ENCODE measurements at places on chromosomes 1 and 21.
A peak's percentile ranks its signal among the peaks of the same experiment; 100 is the strongest.

DNA sequence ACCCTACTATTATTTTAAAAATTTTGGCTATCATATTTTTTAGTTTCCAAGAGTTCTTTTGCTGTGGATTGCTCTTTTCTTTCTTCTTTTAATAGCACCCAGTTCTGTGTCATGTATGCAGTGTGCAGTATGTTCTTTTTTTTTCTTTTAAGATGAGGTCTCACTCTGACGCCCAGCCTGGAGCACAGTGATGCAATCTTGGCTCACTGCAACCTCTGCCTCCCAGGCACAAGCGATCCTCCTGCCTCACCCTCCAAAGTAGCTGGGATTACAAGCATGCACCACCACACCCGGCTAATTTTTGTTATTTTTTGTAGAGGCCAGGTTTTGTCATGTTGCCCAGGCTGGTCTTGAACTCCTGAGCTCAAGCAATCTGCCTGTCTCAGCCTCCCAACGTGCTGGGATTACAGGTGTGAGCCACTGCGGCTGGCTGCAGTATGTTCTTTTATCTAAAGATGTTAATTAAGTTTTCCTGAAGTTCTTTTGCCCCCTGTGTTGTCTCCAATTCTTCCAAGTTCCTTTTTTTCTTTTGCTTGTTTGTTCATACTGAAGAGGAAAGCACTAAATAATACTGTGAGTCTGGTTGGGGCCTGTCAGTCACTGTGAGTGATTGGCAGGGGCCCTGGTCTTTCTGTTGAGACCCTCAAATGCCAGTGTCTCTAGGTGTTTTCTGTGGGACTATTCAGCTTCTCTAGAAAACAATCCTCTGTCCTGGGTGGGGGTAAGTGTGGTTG, 17.5 kb upstream of the TTC22 start:
- DNase-seq = no peak

- no peak for DNase-seq
Observed at GRCh38 chr1:184492536-184492935, 105.7 kb downstream of the C1orf21 start.

DNA sequence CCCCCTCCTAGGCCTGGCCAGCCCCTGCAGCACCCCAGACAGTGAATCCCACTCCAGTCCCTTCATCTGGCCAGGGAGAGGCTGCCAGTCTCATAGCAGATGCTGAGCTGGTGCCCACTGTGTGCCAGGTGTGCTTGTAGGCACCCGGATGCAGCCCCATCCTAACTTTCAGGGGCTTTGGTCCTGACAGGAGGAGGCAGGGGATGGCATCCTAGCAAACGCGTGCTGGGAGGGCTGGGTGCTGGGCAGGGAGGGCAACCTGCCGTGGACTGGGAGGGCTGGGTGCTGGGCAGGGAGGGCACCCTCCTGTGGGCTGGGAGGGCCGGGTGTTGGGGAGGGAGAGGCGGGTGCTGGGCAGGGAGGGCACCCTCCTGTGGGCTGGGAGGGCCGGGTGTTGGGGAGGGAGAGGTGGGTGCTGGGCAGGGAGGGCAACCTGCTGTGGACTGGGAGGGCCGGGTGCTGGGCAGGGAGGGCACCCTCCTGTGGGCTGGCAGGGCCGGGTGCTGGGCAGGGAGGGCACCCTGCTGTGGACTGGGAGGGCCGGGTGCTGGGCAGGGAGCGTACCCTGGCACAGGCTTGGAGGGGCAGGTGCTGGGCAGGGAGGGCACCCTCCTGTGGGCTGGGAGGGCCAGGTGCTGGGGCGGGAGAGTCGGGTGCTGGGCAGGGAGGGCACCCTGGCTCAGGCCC, 35.3 kb downstream of the SLC19A1 start:
- no peak for DNase-seq

- no peak for DNase-seq
Observed at GRCh38 chr1:89483757-89484077, 40.9 kb upstream of the LRRC8B start.

DNA sequence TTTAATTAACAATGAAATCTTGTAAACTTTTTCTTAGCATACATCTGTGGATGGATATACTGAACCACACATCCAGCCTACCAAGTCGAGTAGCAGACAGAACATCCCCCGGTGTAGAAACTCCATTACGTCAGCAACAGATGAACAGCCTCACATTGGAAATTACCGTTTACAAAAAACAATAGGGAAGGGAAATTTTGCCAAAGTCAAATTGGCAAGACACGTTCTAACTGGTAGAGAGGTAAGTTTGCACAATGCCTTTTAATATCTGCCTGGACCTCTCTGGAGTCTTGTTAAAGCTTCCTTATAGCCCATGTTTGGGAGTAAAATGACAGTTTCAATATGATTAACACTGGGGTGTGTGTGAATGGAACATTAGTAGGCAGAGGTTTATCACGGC, 51.4 kb downstream of the MARK1 start:
- DNase-seq = no peak

- DNase-seq = no peak
Observed at GRCh38 chr1:223038288-223039006, 104.6 kb downstream of the TLR5 start.

- DNase-seq = no peak
Observed at GRCh38 chr1:247358920-247359319, 27.3 kb upstream of the ZNF496 start.

DNA sequence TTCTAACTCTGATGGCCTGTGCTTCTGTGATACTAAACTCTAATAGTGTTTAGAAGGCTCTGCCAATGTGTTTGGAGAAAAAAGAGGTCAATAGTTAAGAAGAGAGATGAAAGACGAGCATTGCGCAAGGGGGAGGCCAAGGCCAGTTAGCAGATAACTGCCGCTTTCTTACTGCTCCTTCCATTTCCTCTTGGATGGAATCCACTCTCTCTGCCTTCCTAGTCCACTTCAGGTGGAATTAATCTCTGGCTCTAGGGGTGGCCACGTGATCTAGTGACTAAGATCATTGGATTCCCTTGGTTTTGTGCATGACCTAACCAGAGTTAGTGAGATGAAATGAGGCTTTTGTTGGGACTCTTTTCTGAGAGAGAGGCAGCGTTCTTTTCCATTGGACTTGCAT, 148.3 kb downstream of the ACTL8 start:
- no peak for DNase-seq

DNA sequence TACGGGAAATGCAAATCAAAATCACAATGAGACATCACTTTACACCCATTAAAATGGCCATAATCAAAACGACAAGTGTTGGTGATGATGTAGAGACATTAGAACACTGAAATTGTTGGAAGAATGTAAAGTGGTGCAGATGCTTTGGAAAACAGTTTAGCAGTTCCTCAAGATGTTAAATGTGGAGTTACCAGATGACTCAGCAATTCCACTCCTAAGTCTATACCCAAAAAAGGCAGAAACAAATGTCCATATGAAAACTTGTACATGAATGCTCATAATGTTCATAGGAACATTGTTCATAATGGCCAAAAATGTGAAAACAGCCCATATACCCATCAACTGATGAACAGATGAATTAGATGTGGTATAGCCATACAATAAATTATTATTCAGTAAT, 267.4 kb downstream of the KCNH1 start:
- no peak for DNase-seq

DNA sequence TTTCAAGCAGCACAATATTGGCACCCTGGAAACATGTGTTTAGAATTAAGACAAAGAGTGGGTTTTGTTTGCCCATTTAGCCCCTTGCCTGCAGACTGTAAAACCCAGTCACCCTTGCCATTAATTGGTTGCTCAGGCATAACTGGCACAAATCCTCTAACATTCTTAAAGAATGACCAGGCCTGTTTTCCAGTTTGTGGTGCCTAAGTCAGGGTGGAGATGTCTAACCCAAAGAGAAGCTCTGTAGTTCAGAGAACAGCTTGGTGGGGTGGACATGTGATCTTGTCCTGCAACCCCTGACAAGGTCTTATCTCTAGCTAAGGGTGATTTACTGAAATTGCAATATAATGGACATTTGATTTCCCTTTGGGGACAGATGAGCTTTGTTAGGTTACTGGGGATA, 8.8 kb upstream of the ANGPTL7 start:
- no peak for DNase-seq

DNA sequence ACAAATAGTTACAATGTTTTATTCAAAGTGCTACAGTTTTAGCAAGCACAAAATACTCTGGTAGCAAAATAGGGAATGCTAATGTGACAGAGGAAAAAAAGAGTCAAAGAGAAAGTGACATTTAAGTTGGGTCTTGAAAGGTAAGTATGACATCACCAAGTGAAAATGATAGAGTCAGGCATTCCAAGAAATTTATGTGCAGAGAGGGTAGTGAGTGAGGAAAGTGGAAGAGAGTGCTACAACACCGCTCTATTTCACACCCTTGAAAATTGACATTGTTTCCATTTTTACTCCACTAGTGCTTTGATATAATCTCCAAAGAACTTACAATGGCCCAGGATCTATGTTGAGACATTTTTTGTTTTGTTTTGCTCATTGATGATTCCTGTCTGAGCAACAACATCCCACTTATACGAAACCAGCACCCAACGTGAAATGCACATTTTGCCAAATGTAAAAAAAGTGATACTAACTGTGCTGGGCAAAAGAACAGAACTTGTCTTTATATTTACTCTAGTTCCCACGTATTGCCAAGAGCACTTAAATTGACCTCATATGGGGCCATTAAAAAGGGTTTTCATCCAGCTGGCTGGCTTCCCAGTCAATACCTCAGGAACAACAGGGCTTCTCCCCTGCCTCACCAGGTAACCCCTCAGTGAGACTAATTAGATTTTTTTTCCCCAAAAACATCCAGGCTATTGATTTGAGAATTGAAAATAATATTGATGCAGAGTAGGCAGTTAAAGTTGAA, 206.3 kb upstream of the NR5A2 start:
- no peak for DNase-seq

DNA sequence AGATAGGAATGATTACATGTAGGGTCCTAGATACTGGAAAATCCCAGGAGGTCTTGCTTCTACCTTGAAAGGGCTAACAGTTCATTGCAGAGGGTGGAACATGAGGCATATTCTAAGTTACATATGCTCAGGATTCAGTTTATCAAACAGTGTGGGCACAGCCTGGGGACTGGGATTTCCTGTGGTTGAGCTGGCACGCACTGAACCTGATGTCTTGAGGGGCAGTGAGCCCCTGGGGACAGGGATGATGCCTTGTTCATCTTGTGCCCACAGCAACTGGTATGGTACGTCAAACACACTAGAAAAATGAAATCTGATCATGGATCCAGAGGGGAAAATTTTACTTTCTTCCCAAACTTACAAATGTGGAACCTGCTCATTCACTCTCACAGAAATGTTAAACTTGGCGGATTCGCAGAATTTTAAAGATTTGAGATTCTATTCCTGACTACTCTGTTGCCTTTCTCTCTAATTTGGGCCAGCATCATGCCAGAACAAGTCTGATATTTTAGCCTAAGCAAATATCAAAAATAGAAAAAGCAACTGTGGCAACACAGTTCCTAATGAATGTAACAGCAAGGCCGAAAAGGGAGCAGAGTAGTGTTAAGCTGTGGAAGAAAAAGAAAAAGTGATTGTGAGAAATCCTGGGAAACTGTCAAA, 68.2 kb upstream of the COL24A1 start:
- DNase-seq = no peak

DNA sequence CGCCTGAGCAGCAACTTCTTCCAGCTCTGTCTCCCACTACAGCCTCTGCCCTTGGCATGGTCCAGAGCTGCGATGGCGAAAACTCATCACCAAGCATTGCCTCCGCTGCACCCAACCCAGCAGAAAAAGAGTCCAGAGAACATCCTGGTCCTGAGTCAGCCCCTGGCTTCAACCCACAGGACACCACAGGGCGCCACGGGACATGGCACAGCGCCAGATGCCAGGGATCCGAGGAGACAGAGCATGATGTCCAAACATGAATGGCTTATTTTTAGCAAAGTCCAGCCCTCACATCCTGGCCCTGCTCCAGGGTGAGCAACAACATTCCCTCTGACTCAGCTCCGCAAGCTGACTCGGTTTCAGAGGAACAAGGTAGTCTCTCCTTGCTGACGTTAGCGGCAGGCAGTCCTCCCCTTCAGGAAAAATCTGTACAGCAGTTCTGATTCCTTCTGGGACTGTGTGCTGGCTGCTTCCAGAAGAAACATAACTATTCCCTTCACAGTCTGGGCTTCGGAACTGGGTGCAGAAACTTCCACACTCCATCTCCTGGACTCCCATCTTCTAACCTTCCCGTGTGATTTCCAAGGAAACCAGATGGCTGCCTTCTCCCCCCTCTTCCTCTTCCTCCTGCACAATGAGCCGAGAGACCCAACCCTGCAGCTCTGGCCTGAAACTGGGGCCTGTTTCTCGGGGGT, 131.3 kb downstream of the TOMM20 start:
- DNase-seq = no peak

DNA sequence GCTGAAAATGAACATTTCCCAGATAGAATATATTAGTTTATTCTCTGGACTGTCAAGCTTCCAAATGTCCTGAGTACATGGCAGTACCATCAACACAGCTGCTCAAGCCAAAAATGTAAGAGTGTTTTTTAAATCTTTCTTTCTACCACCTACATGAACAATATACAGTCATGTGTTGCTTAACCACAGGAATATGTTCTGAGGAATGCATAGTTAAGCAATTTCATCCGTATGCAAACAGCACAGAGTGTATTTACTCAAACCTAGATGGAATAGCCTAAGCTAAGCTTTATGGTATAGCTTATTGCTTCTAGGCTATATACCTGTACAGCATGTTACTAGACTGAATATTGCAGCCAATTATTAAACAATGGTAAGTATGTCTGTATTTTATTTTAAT, 561.9 kb upstream of the ADGRL4 start:
- no peak for DNase-seq

- DNase-seq = no peak
Observed at GRCh38 chr1:12488666-12489354, 129.2 kb downstream of the DHRS3 start.

GRCh38 chr1:171966426-171967220, 125.3 kb downstream of the DNM3 start:
- DNase-seq = no peak

GRCh38 chr1:162972773-162973172, 96.4 kb upstream of the RGS4 start:
- DNase-seq = no peak

- DNase-seq = no peak
Observed at GRCh38 chr1:196152975-196153374, 455.3 kb downstream of the KCNT2 start.

- DNase-seq = peak; percentile 61
Observed at GRCh38 chr1:8510041-8510823, 192.3 kb downstream of the SLC45A1 start.

DNA sequence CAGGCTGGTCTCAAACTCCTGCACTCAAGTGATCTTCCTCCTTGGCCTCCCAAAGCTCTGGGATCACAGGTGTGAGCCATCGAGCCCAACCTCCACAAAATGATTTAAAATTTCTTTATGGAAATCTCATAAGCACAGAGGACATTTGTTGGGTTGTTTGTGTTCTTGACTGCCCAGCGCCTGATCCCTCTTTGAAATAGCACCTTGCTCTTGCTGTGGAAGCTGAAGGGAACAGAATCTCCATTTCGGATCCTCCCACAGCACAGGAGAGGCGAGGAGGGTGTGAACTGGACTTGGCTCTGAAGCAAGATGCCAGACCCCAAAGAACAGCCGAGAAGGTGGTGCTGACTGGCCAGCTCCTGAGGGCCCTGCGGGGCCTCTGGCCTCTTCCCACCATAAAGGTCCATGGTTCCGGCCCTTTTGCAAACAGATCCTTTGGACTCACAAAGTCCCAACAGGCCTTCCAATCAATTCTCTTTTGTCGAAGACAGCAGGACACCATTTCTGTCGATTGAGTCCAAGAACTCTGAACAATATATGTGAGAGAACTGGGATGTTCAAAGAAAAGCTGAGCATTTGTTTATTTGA, 45.6 kb upstream of the COA6 start:
- DNase-seq = no peak

All from stimulated activated CD4-positive, alpha-beta T cell treated with anti-CD3 and anti-CD28 coated beads, Interleukin-2, amount 100 ng/mL, for 4 hours (primary cell).